Kidney capillary endothelial cell (primary cell): ENCODE measurements at places on chromosomes 2 and 18.

- no peak for DNase-seq
Observed at GRCh38 chr18:48806551-48807261, 144.1 kb downstream of the SMAD7 start.

GRCh38 chr2:45728458-45728942 is 77.0 kb downstream of the PRKCE start:
- DNase-seq = no peak

DNA sequence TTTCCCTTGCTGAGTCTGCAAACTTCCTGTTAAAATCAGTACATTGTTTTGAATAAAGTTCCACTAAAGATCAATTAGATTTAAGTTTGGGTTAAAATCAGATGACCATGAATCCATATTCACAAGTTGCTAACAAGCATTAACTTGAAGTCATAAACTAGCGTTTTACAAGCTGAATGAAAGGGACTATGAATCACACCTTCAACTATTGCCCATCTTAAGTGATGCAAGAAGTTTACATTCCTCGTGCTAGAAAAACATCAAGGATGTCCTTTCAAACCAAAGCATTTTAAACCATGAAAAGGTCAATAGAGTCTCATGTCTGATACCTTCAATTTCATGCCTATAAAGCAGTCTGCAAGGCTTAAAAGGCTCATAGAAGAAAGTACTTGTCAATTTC is 257.2 kb upstream of the SYT4 start:
- no peak for DNase-seq

DNA sequence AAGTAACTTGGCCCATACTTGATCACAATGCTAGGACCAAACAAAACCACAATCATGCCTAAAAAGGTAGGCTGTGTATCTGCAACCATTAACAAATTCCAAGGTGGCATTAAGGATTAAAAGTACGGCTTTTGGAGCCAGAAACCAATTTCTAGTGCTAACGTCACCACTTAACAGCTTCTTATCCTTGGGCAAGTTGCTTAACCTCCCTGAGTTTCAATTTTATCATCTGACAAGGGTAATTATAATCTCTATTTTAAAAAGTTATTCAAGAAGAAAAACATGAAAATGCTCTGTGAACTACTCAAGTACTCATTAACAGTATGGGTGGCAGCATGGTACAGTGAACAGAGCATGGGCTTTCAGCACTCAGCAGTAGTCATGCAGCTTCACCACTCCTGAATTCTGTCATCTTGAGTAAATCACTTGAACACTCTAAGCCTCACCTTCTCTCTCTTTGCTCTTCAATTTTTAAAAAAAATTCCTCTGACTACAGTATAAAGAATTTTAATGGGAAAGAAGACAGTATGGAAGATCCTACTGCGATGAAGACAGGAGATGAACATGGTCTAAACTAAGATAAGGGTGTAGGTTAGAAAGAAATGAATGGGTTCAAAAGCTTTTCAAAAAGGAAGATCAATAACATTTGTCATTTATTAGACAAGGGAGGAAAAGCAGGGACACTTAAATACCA is 69.2 kb downstream of the SS18 start:
- DNase-seq = no peak

DNA sequence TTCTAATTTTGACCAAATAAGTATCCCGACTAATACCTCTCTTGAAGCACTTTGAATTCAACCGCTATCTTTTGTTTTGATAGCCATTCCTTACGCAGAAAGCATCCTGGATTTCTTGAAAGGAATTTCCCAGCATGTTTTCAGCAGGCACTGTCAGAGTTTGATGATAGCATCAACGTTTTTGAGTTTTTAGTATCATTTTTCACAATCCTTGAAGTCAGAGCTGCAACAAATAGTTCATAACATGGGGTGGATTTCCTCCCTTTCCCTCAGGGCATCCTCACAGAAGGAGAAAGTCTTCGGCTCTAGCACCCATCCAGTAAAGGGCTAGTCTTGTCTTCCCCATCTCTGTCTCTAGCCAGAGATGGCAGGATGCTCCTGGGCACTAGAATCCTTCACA is 46.2 kb downstream of the ANKRD44 start:
- DNase-seq = no peak

DNA sequence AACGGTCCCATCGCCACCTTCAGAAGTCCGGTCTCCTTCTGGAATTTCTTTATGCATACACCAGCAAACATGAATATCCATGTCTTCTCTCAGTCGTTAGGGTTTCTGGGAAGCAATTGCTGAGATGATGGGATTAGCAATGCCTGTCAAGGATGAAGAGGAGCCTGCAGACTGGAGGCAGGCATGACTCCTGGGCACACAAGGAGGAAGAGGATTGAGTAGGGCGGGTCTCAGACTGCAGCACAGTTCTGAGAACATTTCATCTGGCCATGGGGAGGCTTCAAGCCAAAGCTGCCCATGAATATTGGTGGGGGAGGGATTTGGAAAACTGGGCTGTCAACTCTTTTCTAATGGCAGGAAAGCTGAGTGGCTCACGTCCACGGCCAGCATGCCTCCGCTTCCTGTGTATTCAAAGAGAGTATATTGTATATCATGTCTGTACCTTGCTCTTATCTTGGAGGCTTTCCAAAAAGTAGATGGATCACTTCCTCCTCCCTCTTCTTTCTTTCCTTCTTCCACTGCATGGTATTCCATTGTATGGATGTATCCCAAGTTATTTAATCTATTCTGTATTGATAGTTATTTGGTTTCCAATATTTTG is 24.5 kb downstream of the MC2R start:
- peak; percentile 42 for DNase-seq

- no peak for DNase-seq
Observed at GRCh38 chr2:119465687-119466086, 34.0 kb downstream of the TMEM37 start.

GRCh38 chr18:2515908-2516625 is 55.2 kb downstream of the METTL4 start:
- peak; percentile 97 for DNase-seq

- DNase-seq = no peak
Observed at GRCh38 chr2:67564076-67564475, 166.9 kb downstream of the ETAA1 start.
